ENCODE measurements at places on chromosomes 5 and 9.
A peak's percentile ranks its signal among the peaks of the same experiment; 100 is the strongest.

- DNase-seq = peak; percentile 82
Observed at GRCh38 chr5:119274767-119275130, 81.1 kb upstream of the TNFAIP8 start.

- DNase-seq = peak; percentile 29
Observed at GRCh38 chr5:7391814-7392692, 3.9 kb upstream of the ADCY2 start.

DNA sequence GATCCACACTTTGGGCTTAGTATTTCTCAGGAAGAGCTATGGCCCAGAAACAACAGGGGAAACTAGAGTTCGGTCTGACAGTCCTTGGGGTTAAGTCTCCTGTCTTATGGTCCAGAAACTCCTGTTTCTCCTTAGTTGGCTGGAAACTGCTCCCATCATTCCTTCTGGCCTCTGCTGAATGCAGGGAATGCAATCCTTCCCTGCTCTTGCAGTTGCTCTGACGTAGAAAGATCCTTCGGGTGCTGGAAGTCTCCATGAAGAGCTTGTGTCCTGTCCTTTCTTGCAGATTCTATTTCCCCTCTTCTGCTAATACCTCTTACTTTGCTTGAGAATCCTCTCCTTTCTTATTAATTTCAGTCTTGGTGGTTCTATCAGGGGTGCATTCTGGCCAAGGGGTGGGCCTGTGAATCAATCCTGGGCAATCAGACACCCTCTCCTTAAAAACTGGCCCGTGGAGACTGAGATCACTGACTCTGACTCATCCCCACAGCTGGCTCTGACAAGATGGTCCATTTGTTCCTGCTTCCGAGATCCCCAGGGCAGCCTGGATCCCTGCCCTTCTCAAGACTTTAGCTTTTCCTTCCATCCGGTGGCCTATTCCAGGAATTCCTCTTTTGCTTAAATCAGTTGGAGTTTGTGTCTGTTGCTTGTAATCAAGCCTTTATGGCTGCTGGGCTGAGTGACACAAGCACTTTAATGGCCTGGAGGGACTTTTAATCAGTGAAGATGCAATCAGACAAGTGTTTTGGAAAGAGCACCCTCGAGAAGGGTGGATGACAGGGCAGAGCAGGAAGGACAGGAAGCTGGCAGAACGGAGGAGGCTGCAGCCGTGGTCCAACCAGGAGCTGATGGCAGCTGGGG is 23.7 kb downstream of the PTGS1 start:
- peak; percentile 50 for DNase-seq

DNA sequence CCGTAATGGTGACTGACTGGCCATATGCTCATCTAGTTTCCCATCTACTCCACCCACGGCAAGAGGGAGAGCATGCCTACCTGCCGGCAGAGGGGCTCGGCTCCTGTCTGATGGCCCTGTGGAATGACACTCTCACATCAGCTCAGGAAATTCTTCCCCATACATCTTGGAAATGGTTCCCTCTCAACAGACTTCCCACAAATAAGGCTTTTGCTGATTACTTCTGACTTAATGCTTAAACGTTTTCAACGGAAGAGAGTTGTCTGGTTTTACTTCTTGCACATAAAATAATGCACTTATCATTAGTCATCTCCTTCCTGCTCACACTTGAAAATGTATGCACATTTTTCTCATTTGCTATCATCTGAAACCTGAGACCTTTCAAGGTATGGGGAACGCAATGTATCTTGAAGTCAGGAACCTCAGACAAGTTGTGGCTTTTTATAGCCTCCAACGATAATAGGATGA is 129.5 kb downstream of the TTLL11 start:
- no peak for DNase-seq

- no peak for DNase-seq
Observed at GRCh38 chr5:5788793-5789192, 366.3 kb downstream of the ICE1 start.

- DNase-seq = no peak
Observed at GRCh38 chr9:35937227-35937626, 20.7 kb downstream of the OR2S2 start.

- no peak for DNase-seq
Observed at GRCh38 chr9:93267091-93267541, 83.2 kb downstream of the WNK2 start.

GRCh38 chr5:41776435-41776834 is 93.8 kb downstream of the OXCT1 start:
- DNase-seq = no peak

DNA sequence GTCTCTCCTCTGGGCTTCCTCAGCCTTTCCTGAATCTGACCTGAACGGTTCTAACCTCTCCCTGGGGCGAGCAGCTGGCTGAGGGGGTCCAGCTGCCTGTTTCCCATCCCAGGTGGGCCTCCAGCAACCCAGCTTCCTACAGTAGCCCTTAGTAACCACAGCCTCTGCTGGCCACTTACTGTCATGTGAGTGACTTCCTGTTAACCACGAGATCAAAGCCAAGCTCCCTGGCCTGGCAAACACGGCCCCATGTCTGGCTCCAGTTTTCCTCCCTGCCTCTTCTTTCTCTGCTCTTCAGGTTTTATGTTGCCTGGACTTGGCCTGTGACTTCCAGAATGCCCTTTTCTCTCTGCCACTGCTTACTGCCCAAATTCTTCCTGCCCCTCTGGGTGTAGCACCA is 47.2 kb upstream of the DAB2IP start:
- no peak for DNase-seq

Data from kidney tubule cell (primary cell).